ENCODE measurements at places on chromosomes 1 and 21.

DNA sequence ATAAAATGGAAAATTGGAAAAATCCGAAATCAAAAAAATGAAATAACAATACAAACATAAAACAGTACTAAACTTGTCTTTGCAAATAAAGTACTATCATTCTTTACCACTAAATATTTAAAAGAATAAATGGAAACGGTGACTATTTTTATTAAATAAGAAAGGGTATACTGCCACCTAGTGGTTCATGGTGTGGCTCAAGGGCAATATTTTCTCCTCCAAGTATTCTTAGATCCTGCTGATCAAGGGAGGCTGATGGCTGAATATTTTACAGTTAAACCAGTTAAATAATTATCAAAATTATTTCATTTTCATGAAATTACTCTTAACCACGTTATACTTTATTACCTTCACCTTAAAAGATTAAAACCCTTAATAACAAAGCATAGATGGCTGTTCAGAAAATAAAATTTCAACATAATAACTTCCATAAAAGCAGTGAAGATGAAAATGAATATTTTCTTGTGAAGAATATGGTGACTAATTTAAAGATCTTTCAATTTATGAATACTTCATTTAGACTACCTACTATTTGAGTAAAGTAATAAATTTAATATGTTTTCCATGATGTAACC lies 1793.9 kb downstream of the NCAM2 start:
- peak; percentile 21 for DNase-seq

DNA sequence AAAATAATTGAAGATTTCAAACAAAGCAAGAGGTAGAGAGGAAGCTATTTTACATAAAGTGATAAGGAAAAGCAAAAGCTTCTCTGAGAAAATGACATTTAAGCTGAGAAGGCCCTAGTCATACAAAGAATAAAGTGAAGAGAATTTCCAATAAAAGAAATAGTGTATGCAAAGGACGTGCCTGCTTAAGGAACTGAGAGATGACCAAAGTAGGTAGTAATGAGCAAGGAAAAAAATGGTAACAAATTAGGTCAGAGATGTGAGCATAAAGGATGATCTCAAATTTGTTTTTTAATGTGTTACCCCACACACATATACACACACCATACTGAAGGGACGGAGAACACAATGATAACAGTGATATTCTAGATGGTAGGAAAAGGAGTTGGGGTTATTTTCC lies 46.4 kb downstream of the NRIP1 start:
- DNase-seq, result no peak

- DNase-seq, result no peak
These were observed 281.1 kb downstream of the NPHP4 start for GRCh38 chr1:5711079-5711478.

GRCh38 chr1:186076006-186076405 lies 299.0 kb downstream of the TPR start:
- no peak for DNase-seq

DNA sequence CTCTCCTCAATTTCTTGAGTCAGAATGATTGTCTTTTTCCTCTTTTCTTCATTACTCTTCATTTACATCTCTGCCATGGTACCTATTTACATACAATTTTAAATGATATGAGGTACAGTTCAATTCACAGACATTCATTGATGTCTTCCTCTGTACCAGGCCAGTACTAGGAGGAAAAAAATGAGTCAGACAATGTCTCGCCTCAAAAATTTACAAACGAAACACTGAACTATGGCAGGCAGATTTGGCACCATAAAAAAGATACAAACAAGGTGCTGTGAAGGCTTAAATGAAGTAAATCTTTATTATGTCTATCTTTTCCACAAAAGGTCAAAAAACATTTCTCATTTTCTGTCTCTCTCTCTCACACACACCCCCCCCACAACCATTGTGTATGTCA lies 71.0 kb downstream of the RGS13 start:
- DNase-seq, result peak; percentile 2

DNA sequence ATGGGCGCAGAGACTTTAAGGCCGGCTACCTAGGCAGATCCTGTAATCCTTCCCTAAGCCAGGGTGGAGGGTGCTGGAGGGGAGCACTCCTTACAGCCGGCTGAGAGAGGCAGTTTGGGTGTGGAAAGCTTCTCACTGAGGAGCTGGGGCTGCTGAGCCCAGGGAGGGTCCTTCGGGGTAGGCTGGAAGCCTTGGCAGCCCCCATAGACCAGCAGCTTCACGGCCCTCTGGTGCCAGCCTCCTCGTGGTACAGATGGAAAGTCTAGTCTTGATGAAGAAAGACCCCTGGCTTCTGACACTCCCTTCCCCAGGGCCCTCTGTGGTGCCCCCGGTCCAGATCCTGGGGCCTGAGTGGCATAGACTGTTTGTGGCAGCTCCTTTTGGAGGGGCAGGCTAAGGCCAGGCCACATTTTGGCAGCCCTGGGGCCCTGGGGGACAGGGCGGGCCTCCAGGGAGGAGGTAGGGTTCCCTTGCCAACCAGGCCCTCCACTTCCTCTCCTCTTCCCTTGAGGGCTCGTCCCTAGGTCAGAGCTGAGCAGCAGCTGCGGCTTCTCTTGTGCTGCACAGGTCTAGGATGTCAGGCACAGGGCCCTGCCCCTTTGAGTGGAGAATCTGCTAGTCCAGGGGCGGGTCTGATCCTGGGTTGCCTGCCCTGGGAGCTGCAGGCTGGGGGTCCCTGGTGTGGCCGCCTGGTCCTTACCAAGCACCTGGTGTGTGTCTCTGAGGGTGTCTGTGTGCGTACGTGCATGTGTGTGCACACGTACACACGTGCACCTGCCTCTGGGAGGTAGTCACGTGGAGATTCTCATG lies 4.8 kb downstream of the AMPD2 start:
- no peak for DNase-seq

DNA sequence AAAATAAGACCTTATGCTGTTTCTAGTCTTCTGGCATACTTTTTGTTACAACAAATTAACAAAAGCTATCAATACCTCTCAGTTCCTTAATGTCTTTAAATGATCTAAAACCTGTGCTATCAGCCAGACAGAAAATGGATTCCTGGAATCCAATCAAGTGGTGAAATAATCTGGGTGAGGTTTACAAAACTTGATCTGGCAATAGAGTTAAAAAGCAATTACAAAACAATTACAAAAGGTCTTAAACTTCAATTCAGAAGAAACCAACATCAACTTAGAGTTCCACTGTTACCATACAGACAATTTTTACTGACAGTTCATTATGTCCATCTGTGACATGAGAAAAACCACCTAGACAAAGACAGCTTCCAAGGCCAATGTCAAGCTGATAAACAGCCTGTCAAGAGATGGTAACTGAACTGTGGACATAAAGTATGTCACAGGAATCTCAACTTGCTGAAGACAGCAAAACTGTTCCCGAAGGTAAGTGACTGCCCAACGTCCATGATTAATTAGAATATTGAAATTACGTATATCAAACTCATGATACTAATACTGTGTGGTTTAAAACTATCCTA lies 17.4 kb downstream of the ZZZ3 start:
- no peak for DNase-seq

- no peak for DNase-seq
These were observed 318.9 kb downstream of the FAM72C start for GRCh38 chr1:143652744-143653428.

- no peak for DNase-seq
These were observed 150.3 kb downstream of the TNFSF18 start for GRCh38 chr1:172900376-172900997.

DNA sequence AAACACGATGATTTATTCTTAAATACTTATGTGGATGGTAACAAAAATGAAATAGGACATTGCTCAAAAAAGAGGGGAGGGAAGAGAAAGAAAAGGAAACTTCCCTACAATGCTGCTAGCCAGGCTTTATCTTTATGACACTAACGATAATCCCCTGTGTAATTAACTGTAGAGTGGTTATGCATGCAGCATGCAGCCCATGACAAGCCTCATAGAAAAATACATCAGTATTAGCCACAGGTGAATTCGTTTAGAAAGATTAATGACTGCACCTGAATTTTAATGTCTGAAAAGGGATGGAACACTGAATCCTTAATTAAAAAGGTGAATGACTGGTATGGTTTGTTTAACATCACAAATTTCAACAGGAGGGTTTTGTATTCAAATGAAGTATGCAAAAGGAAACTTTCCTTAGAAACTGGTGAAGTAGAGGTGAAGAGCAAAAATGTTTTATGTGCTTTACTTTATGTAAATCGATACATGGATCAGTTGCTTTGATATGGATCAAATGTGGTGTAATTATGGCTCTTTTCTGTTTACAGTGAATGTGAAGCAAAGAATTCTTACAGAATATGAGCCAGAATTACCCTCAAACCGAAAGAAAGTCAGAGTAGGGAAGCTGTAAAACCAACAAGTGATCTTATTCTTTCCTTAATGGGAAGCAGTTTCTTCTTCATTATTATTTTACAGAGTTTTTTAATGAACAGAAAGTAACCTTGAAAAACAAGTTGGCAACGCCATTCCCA lies 569.6 kb upstream of the ADGRL2 start:
- DNase-seq, result no peak
